ENCODE measurements at places on chromosomes 6 and 20.
A peak's percentile ranks its signal among the peaks of the same experiment; 100 is the strongest.

DNA sequence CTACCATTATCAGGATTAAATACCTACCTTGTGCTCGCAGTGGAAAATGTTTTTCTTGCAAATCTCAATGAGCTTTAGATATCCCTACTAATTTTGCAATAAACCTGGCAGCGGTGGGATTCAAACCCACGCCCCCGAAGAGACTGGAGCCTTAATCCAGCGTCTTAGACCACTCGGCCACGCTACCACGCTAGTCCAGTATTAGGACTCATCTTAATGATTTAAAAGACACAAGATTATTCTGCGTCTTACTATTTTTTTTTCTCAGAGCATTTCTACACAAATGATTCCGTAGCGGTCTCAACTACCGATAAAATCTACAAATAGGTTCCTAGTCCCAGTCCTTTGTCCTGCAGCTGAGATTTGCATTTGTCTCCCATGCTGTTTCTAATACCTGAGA, 35.2 kb upstream of the ZSCAN23 start:
- DNase-seq = no peak

DNA sequence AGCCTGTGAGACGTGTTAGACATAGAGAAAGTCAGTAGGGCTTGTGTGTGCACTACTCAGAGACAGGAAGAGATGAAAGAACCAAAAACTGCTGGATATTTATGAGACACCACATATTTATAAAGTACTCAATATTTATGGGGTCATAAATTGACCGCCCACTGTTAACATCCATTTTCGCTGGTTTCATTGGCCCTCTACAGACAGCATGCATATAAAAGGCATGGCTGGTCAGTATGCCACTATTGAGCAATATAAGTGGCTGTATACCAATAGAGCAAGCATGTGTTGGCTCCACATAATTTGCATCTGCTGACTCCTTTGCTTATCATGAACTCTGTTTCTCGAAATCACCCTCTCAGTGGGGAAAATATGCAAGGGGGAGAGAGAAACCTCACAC, 110.3 kb upstream of the BTN3A2 start:
- DNase-seq = no peak

GRCh38 chr6:90644492-90644891, 57.6 kb upstream of the MAP3K7 start:
- no peak for DNase-seq

- DNase-seq = no peak
These were observed 5.7 kb upstream of the CD93 start for GRCh38 chr20:23091721-23092383.

DNA sequence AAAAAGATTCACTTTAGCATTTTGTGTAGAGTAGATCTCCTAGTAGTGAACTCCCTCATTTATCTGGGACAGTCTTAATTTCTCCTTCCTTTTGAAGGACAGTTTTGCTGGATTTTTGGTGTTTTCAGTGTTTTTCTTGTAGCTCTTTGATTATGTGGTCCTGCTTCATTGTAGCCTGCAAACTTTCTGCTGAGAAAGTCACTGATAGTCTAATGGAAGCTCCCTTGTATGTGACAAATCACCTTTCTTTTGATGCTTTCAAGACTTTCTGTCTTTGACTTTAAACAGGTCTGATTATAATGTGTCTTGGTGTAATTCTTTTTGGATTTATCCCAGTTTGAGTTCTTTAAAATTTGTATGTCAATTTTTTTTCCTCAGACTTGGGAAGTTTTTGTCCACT, 86.1 kb downstream of the FAM83B start:
- no peak for DNase-seq

DNA sequence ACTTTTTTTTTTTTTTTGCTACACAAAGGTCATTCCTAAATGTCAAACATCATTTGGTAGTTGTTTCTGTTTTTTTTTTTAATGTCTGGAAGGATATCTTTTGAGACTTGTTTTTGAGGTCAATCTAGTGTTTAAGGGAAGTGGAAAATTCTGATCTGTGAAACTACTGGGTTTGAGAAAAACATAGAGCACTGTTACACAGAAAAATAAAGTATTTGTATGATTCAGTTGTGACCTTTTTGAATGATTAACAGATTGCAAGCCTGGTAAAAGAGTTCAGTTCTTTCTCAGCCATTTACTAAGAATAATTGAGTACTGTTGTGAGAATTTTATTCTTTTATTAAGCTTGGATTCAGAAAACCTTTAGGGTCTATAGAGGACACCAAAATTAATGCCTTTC, 276.7 kb downstream of the ADGRB3 start:
- DNase-seq = no peak

DNA sequence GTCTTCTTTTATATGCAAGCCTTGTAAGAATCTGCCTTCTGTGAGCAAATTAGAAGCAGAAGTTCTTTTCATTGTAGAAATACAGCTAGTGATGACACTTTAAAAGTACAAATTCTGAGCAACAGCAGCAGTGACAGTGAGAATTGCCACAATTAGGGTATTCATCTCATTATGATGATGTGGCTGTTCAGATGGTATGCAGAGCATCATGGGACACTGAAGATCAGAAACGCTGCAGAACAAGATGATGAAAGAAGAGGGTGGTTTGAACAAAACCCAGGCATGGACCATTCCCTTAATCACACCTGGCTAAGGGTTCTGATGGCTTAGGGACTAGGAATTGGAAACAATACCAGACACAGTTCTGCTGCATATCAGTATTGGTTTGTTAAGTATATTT, 312.7 kb upstream of the TBX18 start:
- DNase-seq = no peak

GRCh38 chr20:10519361-10520046, 84.4 kb downstream of the SLX4IP start:
- no peak for DNase-seq

- no peak for DNase-seq
These were observed 25.9 kb upstream of the PTCHD4 start for GRCh38 chr6:48136856-48137255.

- no peak for DNase-seq
These were observed 82.1 kb downstream of the RFPL4B start for GRCh38 chr6:112429226-112429625.

GRCh38 chr6:132382630-132383175, 18.6 kb downstream of the MOXD1 start:
- no peak for DNase-seq

GRCh38 chr6:146542881-146543210, 787 bp upstream of the RAB32 start:
- no peak for DNase-seq

DNA sequence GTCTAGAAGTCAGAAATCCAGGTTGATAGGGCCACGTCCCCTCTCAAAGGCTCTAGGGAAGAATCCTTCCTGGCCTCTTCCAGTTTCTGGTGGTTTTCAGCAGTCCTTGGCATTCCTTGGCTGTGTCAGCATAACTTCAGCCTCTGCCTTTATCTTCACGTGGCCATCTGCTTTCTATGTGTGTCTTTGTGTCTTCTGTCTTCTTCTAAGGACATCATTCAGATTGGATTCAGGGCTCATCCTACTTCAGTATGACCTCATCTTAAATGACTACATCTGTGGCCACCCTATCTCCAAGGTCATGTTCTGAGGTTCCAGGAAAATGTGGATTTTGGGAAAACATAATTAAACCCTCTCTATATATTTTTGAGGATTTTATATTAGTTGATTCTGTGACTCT, 23.0 kb downstream of the C6orf89 start:
- DNase-seq = no peak

DNA sequence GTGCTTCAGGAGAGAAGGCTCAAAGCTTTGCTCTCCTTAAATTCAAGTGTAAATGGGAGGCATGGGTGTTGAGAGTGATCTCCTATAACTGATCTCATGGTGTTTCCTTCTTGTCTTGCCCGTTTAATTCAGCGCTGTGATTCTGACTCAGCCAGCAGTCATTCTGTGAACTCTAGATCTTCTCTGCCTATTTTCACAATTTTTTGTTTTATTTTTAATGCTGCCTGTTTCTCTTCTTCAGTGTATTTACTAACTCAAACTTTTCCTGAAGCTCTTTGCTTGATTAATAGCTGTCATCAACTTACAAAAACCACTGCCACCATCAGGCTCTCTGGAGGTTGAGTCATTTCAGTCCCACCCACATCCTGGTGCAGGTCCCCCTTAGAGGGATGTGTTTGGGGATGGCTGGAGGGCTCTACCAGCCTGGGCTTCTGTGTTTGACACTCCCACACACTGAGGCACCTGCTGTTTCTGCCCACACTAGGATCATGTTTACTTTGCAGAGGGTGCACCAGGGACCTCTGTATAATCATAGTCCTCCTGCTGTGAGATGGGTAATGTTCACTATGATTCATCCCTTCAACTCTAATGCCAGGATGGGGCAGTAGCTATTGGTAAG, 94.0 kb downstream of the SHLD1 start:
- no peak for DNase-seq

DNA sequence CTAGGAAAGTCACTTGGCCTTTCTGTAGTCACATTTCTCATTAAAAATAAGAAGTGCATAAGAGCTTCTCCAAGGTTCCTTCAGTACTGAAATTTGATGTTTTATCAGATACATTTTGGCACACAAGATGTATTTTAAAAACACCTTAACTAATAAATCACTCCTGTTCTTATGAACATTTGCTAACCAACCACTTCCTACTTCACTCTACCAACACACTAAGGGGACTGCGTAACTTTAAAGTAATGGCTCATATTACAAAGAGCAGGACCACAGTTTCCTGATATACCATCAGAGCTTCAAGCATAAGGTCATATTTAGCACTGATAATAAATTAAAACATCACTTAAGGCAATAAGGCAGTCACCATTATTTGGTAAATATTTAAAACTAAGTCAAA, 104.4 kb downstream of the RALGAPA2 start:
- DNase-seq = no peak

DNA sequence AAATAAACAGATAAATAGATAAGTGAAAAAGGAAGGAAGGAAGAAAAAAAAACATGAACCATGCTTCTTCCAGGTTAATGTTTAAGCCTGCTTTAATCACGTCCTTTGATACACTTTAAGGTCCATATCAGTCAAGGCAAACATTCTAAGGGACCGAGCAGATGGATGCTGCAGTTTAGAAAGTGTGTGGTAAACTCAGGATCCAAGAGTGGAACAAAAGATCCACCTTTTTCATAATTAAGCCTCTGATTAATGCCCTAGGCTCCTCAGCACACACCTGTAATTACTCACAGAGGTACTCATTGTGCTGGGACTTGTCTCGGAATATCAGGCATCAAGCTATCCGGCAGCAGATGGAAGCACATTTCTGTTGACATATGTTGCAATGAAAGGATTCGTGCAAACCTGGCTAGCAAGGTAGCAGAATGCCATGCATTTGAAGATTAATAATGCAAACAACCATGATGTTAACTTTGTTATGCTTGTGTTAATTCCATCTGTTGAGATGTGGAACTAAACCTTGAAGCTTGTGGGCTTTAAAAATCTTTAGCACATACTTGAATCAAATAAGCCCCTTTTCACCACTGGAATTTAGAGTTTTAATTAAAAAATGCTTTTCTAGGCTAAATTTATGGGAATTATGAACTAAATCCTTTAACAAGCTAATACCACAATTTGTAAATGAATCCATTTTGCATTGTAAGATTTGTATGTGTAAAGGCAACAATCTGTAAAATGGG, 163.7 kb downstream of the RALGAPA2 start:
- DNase-seq = peak; percentile 22

- no peak for DNase-seq
These were observed 115.5 kb downstream of the NFATC2 start for GRCh38 chr20:51426718-51427650.

GRCh38 chr6:1868561-1869261, 259.0 kb downstream of the FOXC1 start:
- no peak for DNase-seq

GRCh38 chr6:21171801-21172200, 421.8 kb upstream of the SOX4 start:
- DNase-seq = no peak

GRCh38 chr6:144161975-144162374, 11.7 kb downstream of the STX11 start:
- no peak for DNase-seq

- DNase-seq = peak; percentile 61
These were observed 1.1 kb downstream of the CTSA start for GRCh38 chr20:45892049-45892825.

- DNase-seq = no peak
These were observed 11.2 kb downstream of the OGFRL1 start for GRCh38 chr6:71299541-71300470.

DNA sequence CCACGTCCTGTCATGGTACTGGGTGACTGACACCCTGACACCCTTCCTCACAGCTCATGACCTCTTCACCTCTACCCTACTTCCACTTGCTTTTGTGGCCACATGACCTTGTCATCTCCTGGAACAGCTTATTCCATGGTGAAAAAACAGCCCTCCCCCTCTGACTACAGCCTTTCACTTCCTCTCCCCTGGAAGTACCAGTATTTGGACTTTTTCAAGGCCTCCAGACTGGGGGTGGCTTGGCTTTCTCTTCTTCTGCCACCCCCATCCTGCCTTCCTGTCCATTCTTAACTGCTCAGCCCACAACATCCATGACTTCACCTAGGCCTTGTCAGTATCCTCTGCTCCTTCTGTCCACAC, 168.4 kb downstream of the CARMIL1 start:
- no peak for DNase-seq

GRCh38 chr6:24145690-24146131, 19.7 kb downstream of the NRSN1 start:
- no peak for DNase-seq

DNA sequence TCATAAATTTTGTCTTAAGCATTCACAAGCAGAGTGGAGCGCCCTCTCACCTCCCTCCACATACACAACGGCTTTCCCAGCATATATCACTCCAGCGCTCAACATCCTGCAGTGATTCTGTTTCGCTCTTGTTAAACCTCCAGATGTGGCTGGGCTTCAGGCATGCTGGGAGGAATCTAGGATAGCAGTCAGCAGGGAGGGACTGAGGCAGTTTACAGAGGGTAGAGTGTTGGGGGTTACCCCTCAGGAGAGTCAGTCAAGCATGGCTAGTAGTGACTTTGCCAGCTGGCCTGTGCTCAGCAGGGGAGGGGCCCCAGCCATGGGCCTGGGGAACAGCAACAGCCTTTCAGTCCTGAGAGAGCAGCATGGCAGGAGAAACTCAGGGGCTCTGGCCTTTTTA, 161.4 kb upstream of the FLRT3 start:
- no peak for DNase-seq

DNA sequence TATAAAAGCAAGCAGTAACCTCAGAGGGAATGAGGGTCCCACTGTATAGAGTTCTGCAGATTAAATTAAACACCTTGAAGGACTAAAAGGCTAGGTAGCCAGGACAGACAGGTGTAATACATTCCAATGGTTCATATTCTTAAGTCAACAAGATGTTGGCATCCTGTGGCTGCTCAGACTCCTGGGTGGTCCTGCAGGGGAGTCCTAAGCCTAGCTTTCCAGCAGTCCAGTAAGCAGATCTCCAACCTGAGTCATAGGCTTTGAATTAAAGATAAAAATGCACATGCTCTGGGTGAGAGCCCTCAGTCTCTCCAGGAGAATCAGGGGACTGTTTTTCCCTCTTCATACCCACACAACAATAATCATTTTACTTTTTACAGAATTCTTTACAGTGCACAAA, 307.3 kb upstream of the SUPT3H start:
- no peak for DNase-seq

DNA sequence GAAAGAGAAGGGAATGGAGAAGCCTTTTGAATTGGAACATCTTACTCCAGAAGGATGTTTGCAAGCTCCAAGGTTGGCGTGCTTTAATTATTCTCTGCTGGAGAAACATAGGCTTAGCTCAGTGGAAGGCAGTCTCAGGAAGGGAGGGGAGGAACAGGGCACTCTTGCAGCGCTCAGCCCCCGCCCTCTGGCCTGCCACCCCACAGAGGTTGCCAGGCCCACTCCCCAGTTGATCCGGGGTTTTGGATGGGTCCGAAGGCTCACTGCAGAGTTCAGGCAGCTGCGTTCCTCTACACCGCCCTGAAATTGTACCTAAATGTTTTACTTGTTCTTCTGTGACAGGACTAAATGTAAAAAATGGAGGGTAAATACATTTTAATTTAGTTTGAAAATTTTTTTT, 155.2 kb upstream of the DTNBP1 start:
- DNase-seq = no peak
